Left ventricle myocardium superior (tissue), 1 donor: ENCODE measurements at places on chromosomes 7 and 10. TPM values are rescaled to one million over a fixed set of nuclear protein-coding genes. Genes with fewer than 3 reads are reported as not detected.

Gene PIK3AP1
- total RNA-seq, result 7.5 TPM

Gene LEP
- 0.42 TPM for total RNA-seq

Gene FBXO24
- 0.77 TPM for total RNA-seq

Gene SEMA4G
- 1.6 TPM for total RNA-seq

Gene IKZF1
- total RNA-seq, result 3.7 TPM

Gene GDF10
- total RNA-seq, result 0.32 TPM

Gene IFIT1B
- not detected for total RNA-seq

Gene CLEC5A
- total RNA-seq, result 0.50 TPM

Gene SDK1
- total RNA-seq, result 2.5 TPM

Gene VSTM2A
- not detected for total RNA-seq

Gene SFRP4
- 1.0 TPM for total RNA-seq

GRCh38 chr7:52726493-52726892 is 308.9 kb upstream of the POM121L12 start:
- DNase-seq, result no peak

- no peak for DNase-seq
Observed at GRCh38 chr10:1348773-1349050, 292.5 kb downstream of the WDR37 start.

DNA sequence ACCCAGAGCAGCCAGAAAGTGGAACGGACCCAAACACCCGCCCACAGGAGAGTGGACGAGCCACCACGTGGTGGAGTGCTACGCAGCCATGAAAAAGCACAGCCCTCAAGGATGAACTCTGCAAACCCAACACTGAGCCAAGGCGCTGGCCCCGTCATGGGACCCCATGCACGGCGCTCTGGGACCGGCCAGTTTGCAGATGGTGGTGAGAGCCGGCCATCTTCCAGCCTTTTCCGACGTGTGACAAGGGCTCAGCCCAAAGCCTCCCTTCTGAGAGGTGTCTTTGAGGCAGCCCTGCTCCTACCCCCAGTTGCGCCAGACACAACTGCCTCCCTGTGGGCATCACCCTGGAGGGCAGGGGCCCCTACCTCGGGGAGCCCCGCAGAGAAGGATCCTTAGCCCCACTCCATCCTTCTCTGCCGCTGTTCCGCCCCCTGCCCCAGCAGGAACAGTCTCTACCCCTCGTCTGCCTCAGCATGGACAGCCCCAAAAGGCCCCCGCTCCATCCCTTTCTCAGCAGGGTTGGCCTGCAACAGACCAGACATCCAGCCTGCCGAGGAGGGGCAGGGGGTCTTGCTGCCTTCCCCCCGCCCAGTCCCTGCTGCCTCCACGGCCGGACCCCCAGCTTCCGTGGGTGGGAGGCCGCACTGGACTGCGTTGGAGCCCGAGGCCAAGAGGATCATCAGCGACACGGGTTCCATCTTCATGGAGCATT is 75.7 kb downstream of the MICALL2 start:
- no peak for DNase-seq

DNA sequence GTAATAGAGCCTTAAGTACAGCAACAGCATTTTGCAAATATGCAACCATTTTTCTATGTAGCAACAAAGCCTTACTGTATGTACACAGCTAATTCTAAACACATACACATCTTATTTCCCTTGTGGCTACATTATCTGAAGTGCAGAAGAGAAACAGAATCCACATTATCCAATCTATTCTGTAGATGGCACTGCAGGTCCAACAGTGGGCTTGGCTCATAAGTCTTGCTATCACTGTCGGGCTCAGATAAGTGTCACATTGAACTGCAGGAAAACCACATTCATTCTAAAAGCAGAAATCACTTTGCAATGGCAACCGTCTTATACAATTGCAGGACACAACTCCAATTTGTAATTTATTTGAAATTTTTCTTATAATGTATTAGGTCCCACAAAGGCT is 109.8 kb upstream of the NOBOX start:
- DNase-seq, result no peak

DNA sequence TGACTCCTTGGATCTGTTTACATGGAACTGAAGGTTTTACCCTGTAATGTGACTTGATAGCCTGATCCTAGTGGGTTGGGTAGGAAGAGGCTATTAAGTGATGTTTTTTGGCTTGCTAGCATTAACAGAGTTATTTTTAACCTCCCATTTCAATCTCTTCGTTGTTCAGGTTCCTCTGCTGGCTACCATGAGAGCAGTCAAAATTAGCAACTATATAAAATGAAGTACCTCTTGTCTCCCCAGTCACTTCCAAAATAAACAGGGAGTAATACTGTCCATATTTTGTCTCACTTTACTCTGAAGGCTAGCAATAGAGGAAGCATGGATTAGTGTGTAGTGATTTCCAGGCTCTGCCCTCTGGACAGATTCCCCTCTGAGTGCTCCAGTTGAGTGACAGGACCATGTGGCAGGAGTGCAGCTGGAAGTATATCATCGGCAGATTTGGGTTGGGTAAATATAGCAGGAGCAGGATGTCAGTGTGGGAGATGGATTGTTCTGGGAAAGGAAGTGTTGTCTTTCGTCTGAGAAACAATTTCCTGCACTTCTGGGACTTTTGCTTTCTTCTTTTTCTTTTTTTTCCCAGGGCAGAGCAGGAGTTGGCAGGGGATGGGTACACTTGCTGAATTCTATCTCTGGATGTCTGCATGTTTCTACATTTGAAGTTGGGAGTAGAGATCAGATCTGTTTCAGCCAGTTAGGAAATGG is 35.2 kb downstream of the GBF1 start:
- DNase-seq, result peak; percentile 46

DNA sequence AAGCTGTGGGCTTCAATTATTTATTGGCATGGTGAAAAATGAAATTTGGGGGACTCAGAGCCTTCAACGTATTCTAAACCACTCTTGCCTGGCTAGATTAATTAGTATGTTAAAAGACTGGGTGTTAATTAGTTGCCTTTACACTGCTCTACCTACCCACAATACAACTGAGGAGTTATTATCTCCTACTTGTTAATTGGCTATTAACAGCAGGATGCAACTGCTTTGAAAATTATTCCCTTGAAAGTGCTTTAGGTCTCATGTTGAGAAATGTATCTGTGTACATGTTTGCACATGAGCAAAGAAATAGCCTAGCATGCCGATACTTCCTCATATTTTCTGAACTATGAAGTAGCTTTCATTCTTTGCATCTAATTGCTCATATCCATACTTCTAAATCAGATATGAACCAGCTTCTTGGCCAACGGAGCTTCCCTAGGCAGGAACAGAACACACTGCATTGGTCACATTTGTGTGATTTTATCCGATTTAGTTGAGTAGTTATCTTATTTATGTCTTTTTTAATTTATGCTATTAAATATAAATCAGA is 155.8 kb downstream of the GPAM start:
- no peak for DNase-seq

DNA sequence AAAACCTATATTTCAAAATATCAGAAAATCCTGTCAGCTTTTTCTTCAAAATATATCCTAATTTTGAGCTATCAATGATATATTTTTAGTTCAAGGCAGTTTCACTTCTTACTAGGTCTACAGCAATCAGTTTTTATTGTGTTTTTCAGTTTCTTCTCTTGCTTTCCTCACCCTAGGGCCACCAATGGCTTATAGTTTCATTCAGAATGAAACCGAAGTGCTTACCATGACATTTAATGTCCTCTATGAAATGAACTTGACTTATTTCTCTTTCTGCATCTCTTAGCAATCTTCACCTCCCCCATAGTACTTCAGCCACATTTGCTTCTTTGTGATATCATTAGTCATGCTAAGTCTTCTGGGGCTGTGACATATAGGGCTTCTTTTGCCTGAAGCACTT is 100.3 kb downstream of the ARL5B start:
- no peak for DNase-seq

GRCh38 chr7:68866200-68866570 is 732.1 kb upstream of the AUTS2 start:
- DNase-seq, result no peak

DNA sequence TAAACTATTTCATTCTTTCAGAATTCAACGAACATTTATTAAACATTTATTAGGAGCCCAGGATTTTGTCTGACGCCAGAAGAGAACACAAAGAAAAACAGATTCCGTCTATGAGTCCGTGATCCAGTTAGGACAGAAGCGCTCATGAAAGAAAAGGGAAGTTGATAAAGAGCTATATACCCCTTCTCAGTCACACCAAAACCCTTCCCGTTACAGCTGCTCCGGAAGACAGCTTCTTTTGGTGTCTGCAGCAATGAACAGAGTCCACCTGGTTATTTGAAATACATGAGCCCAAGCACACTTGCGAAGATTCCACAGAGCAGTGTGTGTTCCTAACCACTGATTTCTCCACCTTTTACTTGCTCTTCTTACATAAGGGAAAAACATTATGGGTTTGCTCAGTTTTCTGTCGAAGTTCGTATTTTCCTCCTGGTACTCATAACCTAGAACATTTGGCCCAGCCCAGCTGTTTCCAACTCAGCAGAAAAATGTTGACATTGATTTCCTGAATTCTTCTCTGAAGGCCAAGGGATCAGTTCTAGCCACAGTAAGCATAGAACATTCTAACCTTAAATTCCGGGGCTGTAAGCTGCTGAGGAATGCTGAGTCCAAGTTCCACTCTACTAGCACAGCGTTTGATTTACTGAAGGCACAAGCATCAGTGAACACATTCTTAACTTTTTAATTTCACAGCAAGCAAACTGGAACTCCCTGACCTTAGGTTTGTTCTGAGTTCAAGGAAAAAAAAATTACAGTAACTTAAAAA is 206.5 kb downstream of the SORCS1 start:
- no peak for DNase-seq

DNA sequence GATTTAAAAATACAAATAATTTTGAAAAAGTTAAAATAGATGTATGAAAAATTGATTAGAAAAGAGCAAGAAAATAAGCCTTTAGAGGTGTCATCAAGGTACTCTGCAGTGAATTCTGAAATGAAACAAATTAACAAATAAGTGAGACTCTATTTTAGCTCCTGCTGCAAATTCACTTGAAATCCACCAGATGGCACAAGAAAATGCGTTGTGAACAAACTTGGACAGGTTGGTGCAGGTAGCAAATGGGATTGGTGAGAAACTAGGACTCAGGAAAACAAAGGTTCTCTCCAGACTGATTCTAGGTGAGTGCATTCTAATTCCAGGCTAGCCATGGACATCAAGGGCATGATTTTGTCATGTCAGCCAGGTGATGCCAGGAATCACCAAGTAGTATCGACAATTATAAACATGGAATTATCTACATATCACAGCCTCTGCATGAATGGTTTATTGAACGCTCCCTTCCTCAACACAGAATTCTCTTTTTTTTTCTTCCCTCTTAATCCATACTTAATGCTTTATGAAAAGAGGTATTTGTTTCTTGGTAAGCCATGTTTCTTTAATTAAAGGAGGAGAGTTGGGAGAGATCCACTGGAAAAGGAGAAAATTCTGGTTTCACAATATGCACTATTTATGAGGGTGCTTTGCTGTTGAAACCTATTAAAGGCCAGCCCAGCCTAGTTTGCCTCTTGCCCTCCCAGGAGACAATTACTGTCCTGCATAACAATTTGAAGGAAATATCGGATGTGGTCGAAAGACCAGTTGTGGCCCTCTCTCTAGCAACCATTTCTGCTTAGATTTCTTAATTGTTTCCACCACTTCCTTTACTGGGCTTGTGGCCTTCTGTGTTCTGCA is 118.1 kb downstream of the ZNF365 start:
- DNase-seq, result no peak

GRCh38 chr10:35927341-35927740 is 285.2 kb upstream of the FZD8 start:
- no peak for DNase-seq

- DNase-seq, result no peak
Observed at GRCh38 chr10:114703377-114704107, 45.5 kb upstream of the ABLIM1 start.

DNA sequence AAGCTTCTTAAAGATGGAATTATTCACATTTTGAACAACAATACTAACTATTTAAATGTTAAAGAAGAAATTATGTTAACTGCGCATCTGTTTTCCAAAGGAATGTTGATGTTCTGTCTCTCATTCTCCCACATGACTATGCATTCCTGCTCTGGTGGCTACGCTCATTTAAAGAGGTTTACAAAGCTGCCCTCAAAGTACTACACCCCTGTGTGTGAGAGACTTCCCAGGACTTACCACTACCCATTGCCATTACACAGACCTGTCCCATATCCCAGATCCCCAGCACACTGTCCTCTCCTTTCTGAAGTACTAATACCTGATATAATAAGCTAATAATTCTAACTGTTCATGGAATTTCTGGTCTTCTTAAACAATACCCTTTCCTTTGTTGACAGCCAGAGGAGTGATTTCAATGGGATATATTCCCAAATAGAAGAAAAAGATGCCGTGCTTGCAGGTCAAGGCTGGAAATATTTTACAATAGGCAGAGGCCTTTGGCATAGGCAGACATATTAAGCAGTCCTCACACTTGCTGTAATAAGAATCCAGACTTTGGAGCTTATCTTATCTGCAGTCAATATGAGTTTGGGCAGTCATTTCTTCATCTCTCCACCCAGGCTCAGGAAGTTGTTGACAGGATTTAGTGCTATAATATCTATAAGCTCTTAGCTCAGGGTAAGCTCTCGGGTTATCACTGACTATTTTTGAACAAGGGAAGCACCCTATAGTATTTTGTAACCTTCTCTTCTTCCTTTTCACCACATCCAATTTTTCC is 12.2 kb downstream of the LIPF start:
- no peak for DNase-seq

- no peak for DNase-seq
Observed at GRCh38 chr10:87511526-87511925, 6.8 kb downstream of the MINPP1 start.

DNA sequence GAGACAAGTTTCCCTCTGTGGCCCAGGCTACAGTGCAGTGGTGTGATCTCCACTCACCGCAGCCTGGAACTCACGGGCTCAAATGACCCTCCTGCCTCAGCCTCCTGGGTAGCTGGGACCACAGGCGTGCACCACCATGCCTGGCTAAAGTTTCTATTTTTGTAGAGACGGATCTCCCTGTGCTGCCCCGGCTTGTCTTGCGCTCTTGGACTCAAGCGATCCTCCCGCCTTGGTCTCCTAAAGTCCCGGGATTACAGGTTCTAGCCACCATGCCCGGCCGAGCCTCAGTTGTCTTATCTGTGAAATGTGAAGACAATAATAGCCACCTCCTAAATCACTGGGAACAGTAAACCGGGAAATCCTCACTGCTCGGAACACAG is 88.1 kb downstream of the FOXL3 start:
- DNase-seq, result peak; percentile 15

GRCh38 chr10:44284198-44285084 is 100.5 kb downstream of the CXCL12 start:
- no peak for DNase-seq

DNA sequence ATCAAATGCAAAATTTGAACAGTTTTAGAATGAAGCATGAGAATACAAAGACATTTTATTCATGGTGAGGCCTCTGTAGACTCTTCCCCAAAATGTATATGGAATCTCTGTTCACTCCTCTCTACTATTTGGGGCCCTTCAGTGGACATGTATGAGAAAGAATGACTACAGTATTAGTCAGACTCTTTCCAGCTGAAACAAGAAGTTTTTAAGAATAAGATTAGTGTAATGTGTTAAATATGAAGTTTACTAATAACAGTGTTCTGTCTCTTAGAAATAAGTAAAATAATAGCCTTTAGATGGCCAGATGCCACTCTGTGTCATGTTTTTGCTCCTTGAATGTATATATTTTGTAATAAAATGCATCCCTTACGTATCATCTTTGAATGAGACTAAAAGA is 585.6 kb downstream of the SUGCT start:
- DNase-seq, result no peak

- DNase-seq, result peak; percentile 19
Observed at GRCh38 chr7:1569016-1569415, 816 bp downstream of the PSMG3 start.
